Activated naive CD8-positive, alpha-beta T cell treated with anti-CD3 and anti-CD28 coated beads, Interleukin-2, amount 10 ng/mL, durations not matched to agents 7 days and 5 days (primary cell): ENCODE measurements at places on chromosomes 3 and 15.

DNA sequence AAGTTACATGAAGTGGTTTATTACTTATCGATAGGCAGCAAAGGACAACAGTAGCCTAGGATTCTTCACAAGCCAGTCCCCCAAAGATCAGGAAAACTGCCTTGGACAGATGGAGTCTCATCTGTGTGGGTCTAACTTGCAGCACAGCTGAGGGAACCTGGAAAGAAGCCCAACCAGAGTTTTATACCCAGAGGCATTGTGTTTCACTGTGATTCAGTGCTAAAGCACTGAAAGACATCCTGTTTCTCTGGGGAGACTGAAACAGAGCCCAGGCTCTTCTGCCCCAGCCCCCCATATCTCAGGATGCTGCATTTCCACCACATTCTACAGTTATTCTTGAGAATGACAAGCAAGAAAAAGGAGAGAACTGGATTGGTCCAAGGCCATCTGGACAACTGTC lies 48.2 kb upstream of the PYDC2 start:
- no peak for DNase-seq

GRCh38 chr3:12944849-12945248 lies 103.5 kb upstream of the RPL32 start:
- DNase-seq: no peak

DNA sequence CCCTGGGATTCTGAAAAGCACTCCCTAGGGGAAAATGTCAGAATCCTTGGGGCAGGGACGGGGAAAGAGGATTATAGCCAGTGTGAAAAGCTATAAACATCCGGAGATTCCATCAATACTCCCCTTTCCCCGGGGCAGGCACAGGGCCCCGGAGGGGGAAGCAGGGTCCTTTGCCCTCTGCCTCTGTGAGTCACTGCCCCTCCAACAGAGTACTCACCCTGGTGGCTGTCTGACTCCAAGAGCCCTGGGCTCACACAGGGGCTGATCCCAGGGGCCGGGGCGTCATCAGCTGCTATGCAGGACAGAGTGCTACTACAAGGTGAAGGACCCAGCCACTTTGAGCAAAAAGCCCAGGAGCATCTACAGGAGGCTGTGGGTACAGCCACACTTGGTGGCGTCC lies 133.0 kb upstream of the PRR20G start:
- no peak for DNase-seq

GRCh38 chr15:24861014-24861690 lies 93.6 kb upstream of the SNRPN start:
- DNase-seq: no peak
